Tibial nerve (tissue), 4 donors: ENCODE measurements at places on chromosomes 7 and 10. TPM values are rescaled to one million over a fixed set of nuclear protein-coding genes. Genes with fewer than 3 reads are reported as not detected.
A peak's percentile ranks its signal among the peaks of the same experiment; 100 is the strongest.

DNA sequence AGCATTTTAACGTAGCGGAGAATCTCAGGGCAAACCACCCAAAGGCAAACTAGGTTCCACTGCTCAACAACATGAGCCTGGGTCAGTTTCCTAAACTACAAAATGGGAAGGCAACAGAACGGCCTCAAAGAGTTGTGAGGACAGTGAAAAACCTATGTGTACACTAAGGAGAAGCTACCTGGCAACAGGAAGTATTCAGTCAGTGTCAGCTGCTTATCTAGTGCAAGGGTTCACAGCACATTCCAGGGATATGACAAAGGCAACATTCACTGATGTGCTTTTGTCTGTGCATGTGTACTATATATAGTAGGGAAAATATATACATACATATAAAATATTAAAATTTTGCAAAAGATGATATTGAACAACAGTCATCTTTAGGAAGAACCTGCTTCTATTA, 17.2 kb downstream of the NUDCD3 start:
- DNase-seq: no peak

The MSANTD7 gene
- 6.3 TPM for total RNA-seq

GRCh38 chr10:30134171-30134945, 75.0 kb upstream of the JCAD start:
- no peak for DNase-seq

- no peak for DNase-seq
Observed at GRCh38 chr7:101990811-101991418, 173.5 kb downstream of the CUX1 start.

GRCh38 chr10:88059190-88059589, 195.8 kb downstream of the PTEN start:
- no peak for DNase-seq

- no peak for DNase-seq
Observed at GRCh38 chr10:112442063-112442462, 4.7 kb downstream of the ZDHHC6 start.

The RADIL gene
- 23.2 TPM for total RNA-seq

DNA sequence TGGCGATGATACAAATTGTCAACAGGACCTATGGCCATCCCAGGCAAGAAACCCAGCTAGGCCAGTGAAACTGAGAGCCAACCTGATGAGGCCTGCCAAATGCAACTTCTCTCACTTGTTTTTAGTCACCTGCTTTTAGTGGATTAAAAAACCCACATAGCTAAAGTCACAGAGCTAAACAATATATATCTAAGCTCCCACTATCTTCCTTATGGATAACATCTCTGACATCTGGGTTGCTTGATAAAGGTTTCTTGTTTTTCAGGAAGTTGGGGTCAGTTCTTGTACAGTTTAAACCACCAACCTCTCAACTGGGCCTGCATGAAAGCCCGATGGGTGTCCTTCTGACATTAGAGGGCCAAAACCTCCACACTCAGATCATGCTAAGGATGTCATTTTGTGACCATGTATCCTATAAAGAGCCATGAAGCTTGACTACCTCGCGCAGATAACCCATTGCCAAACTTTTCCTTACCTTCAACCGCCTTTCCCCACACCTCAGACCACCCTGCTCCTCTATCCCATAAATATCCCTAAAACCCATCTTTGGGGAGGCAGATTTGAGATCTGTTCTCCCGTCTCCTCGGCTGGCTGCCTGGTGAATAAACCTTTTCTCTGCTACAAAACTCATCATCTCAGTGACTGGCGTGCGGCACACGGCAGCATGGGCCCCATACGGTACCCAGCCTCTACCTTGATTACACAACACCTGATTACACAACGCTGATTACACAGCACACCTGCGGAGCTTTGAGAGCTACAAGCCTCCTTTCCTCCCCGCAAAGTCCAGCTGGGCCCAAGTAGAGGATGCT, 797 bp upstream of the STMP1 start:
- no peak for DNase-seq

DNA sequence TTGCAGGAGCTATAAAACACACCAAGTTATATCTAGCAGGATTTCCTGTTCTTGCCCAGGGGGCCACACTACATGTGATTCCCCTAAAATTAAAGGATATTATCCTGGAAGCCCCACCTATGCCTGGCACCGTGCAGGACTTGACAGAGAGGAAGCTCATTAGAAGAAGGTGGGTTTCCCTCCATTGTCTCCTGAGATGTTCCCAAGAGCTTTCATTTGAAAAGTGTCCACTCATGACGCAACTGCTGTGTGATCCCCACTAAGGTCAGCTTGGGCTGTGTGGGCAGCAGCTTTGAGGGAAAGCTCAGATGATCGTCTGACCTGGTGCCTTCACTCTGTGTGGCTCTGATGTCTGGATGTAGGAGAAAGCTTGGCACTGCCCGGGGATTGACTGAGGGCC, 53.5 kb downstream of the RAMP3 start:
- DNase-seq: no peak

GRCh38 chr10:48446785-48447184, 140.3 kb downstream of the MAPK8 start:
- no peak for DNase-seq

DNA sequence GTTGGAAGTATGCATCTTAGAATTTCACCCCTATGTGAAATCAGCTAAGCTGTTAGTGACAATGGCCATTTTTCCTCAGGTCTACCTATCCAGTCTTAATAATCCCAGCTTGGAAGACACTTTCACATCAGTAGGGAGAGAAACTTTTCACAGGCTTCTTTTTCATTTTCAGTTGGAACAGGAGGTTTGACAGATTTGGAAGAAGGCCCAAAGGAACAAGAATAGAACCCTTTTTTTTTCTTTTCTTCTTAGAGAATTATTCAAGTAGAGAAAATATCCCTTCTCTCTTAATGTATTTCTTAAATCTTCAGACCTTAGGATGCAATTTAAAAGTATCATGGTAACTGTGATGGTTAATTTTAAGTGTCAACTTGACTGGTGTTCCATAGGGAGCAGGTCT, 410.5 kb upstream of the C7orf33 start:
- no peak for DNase-seq

GRCh38 chr7:42183547-42183946, 53.5 kb downstream of the GLI3 start:
- DNase-seq: no peak

GRCh38 chr7:80294346-80294745, 159.7 kb downstream of the GNAI1 start:
- DNase-seq: no peak

DNA sequence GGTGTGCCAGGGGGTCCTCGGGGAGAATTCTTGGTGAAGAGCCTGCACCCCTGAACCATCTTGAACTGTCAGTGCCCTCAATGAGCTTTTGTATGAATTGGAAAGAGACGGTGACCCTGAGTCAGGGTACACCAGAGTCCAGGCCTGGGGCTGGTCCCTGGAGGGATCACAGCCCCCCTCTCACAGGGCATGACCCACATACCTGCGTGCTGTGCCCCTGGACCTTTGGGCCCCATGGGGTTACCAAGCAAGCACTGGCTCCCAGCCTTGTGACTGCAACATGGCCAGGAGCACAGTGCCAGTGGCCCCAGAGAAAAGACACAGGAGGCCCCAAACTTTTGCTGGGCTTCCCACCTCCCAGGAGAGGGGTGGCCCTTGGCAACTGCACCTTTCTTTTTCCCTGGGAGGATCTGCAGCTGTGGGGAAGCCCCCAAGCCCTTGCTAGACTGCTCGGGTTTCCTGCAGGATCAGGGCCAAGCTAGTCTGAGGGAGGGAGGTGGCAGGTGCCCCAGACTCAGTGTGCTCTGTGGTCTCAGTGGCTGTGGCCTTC, 153.5 kb downstream of the ZNF248 start:
- DNase-seq: no peak

GRCh38 chr7:136617176-136617575, 251.3 kb upstream of the CHRM2 start:
- DNase-seq: no peak

DNA sequence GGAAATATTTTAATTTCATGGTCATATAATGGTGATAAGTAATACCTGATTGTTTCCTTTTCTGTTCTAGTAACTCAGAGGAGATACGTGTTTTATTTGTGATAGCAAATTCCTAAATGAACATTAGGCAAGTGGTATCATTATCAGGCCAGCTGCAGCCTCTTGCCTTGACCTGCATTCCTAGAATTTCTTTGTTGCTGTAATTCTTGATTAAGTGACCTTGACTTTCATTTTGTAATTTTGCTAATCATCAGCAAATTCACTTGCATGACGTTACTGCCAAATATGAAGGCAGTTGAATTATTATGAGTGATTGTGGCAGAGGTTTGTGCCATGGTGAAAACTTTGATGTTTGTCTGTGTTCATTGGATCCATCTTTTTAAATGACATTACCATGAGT, 5.6 kb upstream of the AS3MT start:
- DNase-seq: no peak

DNA sequence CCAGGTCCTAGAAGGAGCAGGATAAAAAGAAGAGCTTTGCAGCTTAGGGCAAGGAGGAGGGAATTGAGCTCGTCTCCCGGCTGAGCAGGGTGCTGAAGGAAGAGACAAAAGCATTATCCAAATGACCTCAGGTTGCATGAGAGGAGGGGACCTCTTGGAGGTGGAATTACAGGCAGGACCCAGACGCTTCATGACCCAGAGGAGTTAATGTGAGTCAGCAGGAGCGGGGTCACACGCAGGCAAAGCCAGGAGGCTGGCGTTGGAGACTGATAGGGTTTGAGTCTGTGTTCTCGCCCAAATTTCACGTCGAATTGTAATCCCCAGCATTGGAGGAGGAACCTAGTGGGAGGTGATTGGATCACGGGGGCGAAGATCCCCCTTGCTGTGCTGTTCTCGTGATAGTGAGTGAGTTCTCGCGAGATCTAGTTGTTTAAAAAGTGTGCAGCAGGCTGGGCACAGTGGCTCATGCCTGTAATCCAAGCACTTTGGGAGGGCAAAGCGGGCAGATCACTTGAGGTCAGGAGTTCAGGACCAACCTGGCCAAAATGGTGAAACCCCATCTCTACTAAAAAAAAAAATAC, 63.7 kb upstream of the AUTS2 start:
- no peak for DNase-seq

GRCh38 chr7:15314922-15315321, 246.9 kb downstream of the AGMO start:
- DNase-seq: no peak

DNA sequence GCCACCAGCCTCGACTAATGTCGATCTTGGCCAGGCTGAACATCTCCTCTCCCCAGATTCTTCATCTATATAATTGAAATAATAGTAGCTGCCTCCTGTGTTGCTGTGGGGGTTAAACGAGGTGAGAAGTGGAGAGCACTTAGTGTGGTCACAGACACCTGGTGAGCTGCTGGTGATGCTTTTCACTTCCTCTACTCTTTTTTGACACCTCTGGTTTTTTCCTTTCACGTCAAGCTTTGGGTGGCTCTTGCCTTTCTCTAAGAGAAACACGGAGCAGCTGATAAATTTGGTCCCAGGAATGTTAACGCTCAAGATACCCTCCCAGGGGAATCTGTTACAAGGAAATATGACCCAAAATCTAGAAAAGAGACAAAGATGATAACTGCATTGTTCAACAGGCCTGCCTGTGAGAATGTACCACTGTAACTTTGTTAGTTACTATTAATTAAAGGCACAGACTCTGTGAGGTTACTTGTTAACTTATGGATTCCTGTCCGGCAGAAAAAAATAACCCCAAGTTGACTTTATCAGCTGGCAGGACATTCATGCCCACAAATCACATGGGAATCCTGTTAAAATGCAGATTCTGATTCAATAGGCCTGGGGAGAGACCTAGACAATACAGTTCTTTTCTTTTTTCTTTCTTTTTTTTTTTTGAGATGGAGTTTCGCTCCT, 9.5 kb upstream of the NPFFR1 start:
- no peak for DNase-seq

GRCh38 chr10:128024426-128024825, 101.8 kb downstream of the MKI67 start:
- DNase-seq: no peak

DNA sequence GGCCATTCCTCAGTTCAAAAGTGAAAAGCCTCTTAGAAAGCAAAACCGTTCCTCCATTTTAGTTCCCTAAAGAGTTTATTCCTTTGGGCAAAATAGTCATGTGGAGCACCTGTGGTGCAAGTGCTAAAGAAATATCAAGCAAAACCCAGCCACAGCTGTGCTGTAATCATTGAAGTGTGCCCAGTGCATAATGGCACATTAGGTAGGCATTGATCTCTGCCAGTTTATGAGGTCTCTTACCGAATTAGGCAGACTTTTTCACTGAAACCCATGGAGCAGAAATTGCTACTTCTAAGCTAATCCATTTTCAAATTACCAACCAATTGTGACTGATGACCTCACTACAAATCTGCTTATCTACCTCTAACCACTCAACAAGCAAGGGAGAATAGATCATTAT, 97.2 kb upstream of the SEMA3A start:
- DNase-seq: no peak

The NT5C2 gene
- 66.7 TPM for total RNA-seq

GRCh38 chr10:69897432-69897831, 95.7 kb downstream of the COL13A1 start:
- DNase-seq: no peak

DNA sequence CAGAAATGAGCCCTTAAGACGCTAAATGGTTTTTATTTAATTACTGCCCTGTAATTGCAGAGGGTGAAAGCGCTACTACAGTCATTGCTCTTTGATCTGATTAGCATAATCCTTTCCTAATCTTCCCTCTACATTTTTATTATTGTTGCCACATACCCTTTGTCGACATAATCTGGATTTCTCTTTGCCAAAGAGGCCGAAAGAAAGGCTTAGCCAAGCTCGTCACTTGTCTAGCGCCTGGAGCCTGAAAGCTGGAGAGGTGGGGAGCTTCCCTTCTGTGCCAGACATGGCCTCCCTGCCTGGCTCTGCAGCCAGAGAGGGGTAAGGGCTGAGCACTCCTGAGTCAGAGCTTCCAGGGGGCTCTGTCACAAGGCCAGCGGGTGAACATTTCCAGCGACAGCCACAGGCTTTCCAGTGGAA, 145.9 kb downstream of the PRKAG2 start:
- DNase-seq: no peak

The CCDC172 gene
- not detected for total RNA-seq

DNA sequence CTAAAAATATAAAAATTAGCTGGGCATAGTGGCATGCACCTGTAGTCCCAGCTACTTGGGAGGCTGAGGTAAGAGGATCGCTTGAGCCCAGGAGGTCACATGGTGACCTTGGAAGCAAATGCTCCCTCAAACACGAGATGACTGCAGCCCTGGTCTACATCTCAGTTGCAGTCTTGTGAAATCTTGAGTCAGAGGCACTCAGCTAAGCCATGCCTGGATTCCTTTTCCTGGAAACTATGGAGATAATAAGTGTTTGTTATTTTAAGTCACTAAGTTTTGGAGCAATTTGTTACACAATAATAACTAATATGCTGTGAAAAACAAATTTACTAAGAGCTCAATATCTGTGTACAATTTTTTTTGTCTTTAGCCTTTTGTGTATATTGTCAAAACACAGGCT, 284.3 kb upstream of the KAT6B start:
- peak; percentile 7 for DNase-seq

DNA sequence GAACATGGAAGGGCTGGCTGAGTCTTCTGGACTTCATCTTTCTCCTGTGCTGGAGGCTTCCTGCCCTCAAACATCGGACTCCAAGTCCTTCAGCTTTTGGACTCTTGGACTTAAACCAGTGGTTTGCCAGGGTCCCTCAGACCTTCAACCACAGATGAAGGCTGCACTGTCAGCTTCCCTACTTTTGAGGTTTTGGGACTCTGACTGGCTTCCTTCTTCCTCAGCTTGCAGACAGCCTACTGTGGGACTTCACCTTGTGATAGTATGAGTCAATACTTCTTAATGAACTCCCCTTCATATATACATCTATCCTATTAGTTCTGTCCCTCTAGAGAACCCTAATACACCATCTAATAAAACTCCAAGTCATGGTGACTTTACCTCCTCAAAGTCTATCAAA, 4.0 kb upstream of the CLEC5A start:
- no peak for DNase-seq

The KEL gene
- 0.60 TPM for total RNA-seq

The POLL gene
- 27.8 TPM for total RNA-seq

The PRLHR gene
- total RNA-seq: not detected
